ENCODE measurements at places on chromosomes 1 and 21.

DNA sequence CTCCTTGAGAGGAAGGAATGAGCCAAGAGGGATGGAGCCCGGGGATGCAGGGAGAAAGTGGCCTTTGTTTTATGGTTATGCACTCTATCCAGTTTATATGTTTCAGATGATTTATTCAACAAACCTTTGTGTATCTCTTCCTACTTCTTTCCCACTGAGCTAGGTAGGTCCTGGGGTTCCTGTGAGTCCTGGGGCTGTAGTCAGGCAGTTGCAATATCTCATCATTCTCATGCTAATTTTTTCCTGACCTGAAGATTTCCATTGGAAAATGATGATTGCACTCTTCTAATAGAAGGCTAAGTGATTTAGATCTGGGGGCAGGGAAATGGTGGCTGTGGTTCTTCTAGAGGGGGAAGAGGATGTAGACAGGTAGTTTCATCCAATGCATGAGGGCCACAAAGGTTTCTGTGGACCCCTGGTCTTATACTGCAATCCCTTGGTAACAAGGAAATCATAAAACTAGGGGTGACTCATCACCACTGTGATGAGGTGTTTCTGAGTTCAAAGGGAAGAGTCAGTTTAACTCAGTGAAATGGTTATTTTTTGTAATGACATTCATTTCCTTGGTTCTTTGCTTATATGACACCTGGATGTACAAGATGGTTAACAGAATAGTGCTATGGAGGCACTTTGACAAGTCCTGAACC, 20.2 kb downstream of the B3GALT5 start:
- DNase-seq: no peak

DNA sequence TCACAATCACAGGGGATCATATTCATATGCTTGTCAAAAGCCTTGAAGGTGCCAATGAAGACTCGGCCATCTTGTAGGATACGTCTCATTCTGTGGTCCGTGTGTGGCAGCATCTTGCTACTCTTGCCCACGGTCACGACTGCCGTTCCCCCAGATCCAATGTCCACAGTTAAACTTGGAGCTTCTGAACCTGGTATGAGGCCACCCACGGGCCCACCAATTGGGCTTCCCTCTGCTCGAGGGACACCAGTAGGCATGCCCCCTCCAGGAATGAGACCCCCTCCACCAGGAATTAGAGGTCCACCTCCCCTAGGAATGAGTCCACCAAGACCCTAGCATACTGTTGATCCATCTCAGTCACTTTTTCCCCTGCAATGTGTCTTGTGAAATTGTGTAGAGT, 39.6 kb downstream of the MORN1 start:
- DNase-seq: no peak

DNA sequence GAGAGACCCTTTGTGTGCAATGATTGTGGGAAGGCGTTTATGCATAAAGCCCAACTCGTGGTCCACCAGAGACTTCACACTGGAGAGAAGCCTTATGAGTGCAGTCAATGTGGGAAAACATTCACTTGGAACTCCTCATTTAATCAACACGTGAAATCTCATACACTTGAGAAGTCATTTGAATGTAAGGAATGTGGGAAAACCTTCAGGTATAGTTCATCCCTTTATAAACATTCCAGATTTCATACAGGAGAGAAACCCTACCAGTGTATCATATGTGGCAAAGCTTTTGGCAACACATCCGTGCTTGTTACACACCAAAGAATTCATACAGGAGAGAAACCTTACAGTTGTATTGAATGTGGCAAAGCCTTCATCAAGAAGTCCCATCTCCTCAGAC, 15.5 kb downstream of the ZNF684 start:
- no peak for DNase-seq

DNA sequence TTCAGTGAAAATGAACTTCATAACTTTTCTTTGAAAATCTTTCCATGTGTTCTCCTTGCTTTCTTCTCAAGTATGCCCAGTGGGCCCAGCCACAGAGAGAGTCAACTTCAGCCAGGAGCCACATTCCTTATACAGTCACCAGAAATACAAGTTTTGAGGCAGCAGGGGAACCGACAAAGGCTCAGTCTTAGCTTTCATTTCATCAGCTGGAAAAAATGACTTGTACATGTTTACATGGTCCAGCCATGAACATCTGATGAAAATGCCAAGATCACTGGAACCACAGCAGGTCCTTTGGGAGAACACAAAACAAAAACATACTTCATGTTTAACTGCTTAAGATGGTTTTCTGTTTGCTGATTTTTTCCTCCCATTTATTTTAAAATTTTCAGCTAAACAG, 72.5 kb downstream of the SYDE2 start:
- DNase-seq: no peak

DNA sequence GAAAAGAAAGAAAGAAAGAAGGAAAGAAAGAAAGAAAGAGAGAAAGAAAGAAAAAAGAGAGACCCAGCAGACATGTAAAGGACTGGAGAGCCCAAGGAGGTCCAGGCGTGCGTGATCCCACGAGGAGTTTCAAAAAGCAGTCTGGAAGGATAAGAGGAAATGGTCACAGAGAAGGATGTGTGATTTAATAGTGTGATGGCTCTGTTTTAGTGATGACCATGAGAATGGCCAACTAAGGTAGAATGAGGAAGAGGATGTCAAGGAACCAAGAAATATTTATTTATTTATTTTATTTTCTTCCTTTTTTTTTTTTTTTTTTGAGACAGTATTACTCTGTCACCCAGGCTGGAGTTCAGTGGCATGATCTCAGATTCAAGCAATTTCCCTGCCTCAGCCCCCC, 25.5 kb downstream of the PTGS2 start:
- no peak for DNase-seq

- no peak for DNase-seq
Measured at GRCh38 chr21:15343066-15343465, 278.3 kb upstream of the NRIP1 start.

- no peak for DNase-seq
Measured at GRCh38 chr1:244614879-244615278, 38.0 kb upstream of the DESI2 start.

DNA sequence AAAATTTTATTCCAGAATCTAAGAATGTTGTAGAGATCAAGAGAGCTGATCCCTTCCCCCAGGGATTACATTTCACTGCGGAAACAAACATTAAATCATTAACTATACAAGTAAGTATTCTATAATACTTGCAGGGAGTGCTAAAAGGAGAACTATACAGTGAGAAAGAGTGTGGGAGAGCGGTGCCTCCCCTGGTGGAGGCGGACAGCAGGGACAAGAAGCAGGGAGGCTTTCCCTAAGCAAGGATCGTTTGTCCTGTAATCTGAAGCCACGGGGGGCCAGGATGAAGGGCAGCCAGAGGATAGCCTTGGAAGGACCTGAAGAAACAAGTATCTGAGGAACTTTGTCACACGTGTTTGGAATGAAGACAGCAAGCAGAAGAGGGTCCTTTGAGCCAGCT, 40.1 kb downstream of the SLC9C2 start:
- no peak for DNase-seq
